Esophagus squamous epithelium (tissue), 5 donors: ENCODE measurements at places on chromosomes 3 and 15.

DNA sequence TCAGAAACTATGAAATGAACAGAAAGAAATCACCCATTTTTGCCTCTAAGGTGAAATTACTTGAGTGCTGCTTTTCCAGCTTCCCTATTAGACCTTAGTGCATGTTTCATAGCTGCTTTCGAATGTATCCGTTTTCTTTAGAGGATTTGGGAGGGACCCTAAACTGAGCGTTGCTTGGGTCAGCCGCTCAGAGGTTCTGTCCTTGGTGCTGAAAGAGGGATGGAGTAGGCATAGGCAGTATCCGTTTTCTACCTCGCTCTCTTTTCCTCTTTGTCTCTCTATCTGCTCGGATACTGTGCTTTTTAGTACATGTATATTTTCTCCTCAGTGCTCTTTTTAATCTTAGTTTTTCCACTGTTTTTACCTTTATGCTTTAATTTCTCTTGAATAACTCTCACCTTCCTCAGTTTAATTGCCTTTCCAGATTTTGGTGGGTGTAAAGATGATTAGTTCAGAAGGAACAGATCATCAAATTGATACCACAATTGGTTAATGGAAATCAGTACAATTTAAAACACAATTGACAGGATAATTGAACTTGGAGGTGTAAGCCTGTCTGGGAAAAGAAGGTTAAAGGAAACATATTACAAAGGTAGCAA is at the start of gene DRD3:
DRD3 (minus strand) TSS at position 283 of the 599 bp plus-strand sequence. CDS start 7,060 bp downstream, outside the sequence.
- no peak for DNase-seq

DNA sequence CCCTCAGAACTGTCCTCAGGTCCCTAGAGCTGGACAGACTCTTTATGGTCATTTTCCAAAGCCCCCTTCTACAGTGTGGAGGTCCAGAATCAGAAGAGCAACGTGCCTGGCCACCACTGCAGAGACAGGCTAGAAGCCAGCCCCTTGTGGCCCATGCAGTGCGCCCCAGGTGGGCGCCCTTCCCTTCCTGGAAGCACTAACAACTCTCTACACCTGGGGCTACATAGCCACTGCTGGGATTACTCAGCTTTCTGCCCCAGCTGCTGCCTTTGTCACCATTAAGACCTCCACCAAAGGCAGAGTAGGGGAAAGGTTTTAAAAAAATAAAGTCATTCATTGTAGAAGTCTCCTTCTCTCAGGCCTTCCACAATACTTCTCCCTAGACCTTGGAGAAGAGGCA is 2.3 kb downstream of the RASGRP1 start:
- no peak for DNase-seq

GRCh38 chr3:146536681-146537080 is 7.7 kb downstream of the PLSCR1 start:
- no peak for DNase-seq

DNA sequence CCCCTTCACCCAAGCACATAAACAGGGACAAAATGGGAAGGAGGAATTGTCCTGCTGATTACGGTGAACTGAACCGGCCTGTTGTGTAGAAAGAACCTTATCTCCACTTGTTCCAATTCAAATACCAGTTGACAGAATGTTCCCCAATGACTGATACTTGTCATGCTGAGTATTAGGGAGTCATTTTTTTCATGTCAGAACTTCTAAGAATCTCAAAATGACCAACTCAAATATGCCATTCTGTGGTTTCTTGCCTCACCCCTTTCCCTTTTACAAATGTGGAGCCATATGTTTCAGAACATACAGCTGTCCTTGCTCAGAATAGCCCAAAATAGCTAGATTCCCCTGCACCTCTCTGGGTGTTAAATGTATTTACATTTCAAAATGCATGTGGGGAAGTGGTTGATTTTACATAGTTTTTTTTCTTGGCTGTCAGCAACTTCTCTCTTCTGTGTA is 405.9 kb upstream of the TBL1XR1 start:
- no peak for DNase-seq

DNA sequence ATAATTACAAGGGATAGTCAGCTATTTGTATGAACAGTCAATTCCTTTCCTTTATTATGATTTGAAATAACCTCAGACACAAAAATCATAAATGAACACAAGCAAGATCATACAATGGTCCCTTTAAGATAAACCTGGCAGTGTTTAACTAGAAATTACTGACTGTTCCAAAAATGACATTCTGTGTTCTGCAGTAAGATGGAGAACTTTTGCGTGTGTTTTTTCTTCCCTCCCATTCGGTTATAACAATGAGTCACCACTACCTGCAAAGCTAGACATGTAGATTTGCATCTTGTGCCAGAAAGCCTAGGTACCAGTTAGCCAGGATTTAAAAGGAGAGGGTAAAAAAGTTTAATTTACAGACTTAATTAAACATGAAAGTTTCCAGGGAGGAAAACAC is 248.2 kb upstream of the ADAMTS9 start:
- DNase-seq: no peak

GRCh38 chr15:49741712-49742111 is 120.9 kb downstream of the DTWD1 start:
- no peak for DNase-seq
